ENCODE measurements at places on chromosomes 16 and 17.
A peak's percentile ranks its signal among the peaks of the same experiment; 100 is the strongest.

DNA sequence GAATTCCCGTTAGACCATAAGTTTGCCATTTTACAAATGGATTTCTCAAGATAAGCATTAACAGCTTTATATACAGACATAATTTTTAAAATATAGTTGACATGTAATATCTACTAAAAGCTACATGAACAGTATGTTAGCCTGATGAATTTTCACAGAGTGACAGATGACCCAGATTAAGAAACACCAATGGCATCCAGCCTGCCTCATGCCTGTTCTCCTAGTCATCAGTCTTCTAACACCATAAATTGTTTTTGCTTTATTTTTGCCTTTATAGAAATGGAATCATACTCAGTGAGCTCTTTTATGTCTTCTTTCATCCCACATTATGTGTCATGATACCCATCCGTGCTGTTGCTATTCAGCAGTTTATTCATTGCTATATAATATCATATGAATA, 80.0 kb downstream of the ATF7IP2 start:
- DNase-seq: no peak

- peak; percentile 57 for DNase-seq
These were observed 154.7 kb downstream of the C16orf78 start for GRCh38 chr16:49528060-49528865.

GRCh38 chr16:69340095-69340644, 598 bp downstream of the NIP7 start:
- no peak for DNase-seq

GRCh38 chr16:2835638-2836493, 5.8 kb downstream of the ZG16B start:
- DNase-seq: no peak

GRCh38 chr17:74499992-74500391, 31.3 kb downstream of the CD300LB start:
- DNase-seq: no peak

DNA sequence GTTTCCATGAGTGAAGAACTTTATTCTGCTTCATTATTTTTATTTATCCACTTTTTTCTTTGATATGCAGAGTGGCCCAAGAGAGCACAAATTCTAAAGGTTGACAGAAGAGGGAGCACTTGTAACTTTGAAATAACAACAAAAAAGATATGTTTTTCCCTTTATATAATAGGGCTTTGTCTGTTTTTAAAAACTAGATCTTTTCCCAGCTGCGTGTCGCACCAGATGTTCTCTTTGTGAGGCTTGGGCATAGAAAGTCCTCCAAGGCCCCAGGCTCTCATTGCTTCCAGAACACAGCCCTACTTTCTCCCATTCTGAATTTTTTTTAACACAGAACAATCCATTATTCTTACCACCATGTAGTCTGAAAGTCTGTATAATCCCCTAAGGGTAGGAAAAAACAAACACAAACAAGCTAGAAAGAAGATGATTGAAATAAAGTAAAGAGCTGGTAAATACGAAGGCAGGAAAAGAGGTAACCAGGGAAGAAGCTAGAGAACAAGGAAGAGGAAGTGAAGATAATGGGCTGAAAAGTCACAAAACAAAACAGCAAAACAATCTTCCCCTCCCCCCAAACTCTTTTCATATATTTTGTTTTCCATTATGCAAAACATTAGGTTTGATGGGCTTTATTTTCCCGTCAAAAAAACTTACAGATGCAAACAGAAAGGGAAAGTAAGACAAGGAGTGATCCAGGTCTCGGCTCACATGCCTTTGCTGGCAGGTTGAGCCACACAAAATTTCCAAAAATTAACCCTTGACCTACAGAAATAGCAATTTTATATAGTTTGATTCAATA, 160.4 kb downstream of the ABCA8 start:
- no peak for DNase-seq

GRCh38 chr17:50470426-50470825, 1.7 kb upstream of the CHAD start:
- DNase-seq: no peak

- no peak for DNase-seq
These were observed 5.6 kb downstream of the USH1G start for GRCh38 chr17:74917430-74917829.

- DNase-seq: no peak
These were observed 3.3 kb downstream of the CFAP20 start for GRCh38 chr16:58125781-58126335.

Measured in right forelimb (tissue), 1 donor.